ENCODE measurements at places on chromosomes 4 and X.

DNA sequence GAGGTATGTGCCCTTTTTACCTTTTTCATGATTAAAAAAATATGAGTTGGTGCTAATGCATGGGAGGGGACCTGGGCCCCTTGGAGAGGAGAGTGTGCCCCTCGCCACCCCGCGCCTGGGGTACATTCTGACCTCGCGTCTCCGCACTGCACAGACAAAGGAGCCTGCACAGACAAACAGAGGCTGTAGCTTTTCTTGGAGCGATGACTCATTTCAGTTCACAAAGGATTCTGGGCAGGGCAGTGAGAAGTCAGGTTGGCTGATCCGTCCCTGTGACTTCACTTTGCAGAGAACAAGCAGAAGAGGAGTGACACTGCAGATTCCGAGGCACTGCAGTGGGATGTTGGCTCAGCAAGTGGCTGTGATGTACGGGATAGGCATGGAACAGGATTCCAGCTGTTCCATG lies 82.9 kb downstream of the STOX2 start:
- peak; percentile 68 for DNase-seq

- DNase-seq, result no peak
These were observed 4.8 kb downstream of the NOP14 start for GRCh38 chr4:2958446-2958845.

- no peak for DNase-seq
These were observed 595.7 kb upstream of the POU3F4 start for GRCh38 chrX:82912382-82912781.

DNA sequence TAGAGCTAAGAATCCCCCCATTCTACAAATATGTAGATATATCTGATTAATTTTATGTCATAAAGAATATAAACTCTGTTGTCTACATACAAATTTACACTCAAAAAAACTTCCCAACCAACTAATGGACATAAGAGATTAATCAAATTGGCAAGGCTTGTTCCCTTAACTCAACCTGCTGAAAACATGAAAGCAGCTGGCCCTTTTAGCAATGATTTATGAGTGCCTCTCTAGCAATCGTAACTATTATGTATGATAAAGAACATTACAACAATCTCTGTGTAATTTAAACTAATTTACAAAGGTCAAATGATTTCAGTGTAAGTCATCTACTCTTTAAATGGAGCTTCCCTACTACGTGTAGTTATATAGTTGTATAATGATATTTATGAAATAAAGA lies 83.1 kb upstream of the FTHL17 start:
- DNase-seq, result no peak

GRCh38 chr4:183200453-183200852 lies 101.4 kb downstream of the WWC2 start:
- no peak for DNase-seq

- no peak for DNase-seq
These were observed 477.0 kb downstream of the INPP4B start for GRCh38 chr4:142369141-142369540.

DNA sequence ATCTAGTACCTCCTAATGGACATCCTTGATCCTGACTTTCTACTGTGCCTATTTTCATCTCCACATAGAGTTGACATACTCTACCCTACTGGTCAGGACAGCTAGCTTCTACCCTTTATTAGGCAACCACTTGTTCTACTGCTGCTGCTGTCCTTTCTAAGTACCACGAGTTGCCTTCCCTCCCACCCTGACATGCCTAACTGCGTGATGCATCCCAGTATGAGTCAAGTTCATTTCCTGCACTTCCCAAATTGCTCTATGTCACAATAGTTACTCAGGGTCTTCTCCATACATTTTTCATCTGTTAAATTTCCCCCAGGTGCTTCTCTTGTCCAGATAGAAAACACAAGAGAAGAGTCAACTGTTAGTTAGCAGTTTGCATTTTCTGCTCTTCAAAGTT lies 133.4 kb downstream of the TBC1D19 start:
- DNase-seq, result no peak

GRCh38 chr4:38523524-38524448 lies 140.2 kb upstream of the KLF3 start:
- DNase-seq, result peak; percentile 78

GRCh38 chr4:2009651-2010233 lies 968 bp upstream of the NELFA start:
- peak; percentile 36 for DNase-seq

DNA sequence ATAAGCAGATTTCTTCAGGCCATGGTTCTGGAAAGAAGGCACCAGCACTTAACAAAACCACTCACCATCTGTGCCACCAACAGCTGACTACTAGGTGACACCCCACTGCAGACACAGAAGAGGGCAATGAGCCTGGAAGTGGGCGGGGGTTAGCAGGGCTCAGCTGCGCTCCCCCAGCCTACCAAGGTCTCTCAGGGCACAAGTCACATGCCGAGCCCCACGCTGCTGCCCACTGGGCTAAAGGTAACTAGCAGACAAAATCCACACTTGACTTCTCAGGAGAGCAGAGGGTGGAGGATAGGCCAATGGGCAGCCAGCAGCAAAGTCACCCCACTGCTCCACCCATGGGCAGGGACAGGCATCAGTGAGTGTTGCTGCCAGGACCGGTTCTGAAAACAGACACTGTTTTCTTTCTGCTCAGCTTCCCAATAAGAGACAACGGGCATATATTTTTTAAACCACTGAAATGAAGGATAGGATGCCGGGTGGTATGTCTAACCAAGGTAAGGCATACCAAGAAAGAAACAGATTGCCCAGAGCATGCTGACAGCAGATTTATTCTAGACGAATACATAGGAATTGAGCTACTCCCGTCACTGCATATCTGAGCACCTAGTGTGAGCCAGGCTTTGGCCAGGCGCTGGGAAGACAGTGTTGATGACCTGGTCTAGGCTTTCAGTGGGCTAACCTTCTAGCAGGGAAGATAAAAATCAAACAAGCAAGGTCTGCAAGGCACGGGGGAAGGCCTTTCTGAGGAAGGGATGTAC lies 20.1 kb downstream of the ACSL1 start:
- no peak for DNase-seq

DNA sequence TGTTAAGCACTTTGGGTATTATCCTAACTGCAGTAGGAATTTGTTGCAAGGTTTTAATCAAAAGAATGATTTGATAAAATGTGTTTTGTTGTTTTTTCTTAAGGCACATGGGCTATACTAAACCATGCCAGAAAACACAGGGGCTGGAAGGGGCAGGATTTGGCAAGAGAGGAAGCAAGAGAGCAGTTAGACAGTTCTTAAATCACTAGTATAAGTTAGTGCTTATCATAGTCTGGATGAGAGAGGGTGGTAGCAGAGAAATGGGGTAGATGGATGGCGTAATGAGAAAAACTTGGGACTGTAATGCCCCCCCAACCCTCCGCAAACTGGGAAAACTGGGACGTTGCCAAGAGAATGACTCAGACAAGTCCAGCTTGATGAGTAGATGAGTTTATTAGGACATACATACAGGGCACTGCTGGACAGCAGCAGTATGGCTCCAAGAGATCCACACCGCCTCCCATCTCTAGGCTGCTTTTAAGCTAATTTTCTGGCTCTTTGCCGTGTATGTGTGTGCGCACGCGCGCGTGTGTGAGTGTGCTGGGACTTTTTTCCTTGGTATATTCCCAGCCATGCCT lies 151.5 kb downstream of the PDLIM5 start:
- no peak for DNase-seq

DNA sequence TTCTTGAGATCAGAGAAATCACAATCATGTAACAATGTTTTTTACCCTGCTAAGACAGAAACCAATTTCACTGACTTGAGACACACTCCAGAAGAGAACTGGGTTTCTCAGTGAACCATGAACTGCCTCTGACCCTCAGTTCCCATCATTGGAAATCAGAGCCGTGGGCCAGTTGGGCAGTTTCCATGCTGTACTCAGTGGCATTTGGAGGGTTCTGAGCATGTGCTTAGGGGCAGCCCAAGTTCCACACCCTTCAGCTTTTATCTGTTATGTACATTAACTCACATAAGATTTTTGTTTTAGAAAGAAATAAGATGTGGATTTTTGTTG lies 77.9 kb downstream of the BTC start:
- DNase-seq, result no peak

- DNase-seq, result no peak
These were observed 45.6 kb upstream of the GRIA3 start for GRCh38 chrX:123138473-123138872.

DNA sequence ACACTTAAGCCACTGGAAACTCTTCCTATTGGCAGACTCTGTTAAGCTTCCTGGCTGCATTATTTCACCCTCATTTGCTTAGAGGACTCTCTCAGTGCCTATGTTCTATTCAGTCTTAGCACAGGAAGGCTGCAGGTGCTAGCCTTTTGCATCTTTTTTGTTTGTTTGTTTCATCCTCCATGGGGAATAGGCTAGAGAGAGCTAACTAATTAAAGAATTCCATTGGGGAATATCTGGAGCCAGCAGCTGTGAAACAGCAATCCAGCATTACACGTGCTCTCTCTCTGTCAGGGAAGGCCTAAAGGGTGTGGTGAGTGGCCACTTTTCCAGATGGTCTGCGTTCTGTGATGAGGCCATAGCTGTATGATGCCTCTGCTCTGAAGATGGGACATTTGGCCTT lies 633.6 kb downstream of the SPRY1 start:
- no peak for DNase-seq

DNA sequence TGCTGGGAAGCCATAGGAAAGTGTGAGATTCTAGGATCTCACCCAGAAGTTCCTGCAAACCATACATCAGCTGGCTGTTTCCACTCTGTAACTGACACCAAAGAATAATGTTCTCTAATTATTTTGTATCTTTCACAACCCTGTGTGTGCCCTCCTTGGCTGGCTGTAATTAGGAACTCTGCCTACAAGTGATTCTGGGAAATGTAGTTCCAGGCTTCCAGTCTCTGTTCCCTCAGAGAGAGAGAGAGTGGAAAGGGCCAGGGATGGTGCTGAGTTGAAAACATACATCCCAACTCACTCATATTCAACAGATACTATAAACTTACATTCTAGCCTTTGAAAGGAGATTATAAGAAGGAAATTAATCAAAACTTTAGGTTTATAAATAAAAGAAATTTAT lies 57.5 kb upstream of the C1QTNF7 start:
- DNase-seq, result no peak

- DNase-seq, result no peak
These were observed 267.0 kb upstream of the KLF3 start for GRCh38 chr4:38396845-38397547.

DNA sequence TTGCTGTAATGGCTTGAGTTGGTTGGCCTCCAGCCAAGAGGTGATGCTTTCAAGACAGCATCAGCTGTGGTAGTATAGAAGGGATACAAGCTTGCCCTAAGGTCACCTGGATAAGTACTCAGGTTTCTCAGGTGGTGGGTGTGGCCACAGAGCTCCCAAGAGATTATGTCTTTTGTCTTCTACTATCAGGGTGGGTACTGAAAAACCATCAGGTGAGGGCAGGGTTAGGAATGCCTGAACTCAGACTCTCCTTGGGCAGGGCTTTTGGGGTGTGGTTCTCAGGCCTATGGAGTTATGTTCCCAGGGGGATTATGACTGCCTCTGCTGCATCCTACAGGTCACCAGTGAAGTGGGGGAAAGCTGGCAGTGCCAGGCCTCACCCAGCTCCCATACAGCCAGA lies 654.6 kb upstream of the GALNT7 start:
- no peak for DNase-seq

GRCh38 chrX:116277351-116278225 lies 107.0 kb downstream of the AGTR2 start:
- DNase-seq, result no peak

DNA sequence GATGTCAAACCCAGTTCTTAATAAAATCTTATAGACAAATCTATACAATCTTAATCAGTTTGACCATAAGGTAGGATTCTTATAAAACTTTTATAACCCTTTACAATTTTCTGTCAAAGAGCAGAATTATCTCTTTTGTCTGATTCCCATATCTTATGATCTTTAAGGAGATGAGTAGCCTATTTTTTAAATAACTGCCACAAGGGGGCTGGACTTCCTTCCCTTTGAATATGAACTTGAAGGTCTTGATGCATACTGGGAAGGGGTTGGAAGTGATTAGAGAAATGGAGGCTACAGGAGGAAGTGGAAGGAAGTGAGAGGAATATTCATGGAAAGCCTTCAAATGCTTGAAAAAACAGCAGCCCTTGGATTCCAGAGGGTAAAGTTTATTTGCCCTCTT lies 111.1 kb downstream of the APOOL start:
- no peak for DNase-seq

GRCh38 chr4:5619913-5620625 lies 88.3 kb downstream of the EVC2 start:
- DNase-seq, result no peak

GRCh38 chr4:149932188-149932587 lies 116.5 kb upstream of the IQCM start:
- no peak for DNase-seq

DNA sequence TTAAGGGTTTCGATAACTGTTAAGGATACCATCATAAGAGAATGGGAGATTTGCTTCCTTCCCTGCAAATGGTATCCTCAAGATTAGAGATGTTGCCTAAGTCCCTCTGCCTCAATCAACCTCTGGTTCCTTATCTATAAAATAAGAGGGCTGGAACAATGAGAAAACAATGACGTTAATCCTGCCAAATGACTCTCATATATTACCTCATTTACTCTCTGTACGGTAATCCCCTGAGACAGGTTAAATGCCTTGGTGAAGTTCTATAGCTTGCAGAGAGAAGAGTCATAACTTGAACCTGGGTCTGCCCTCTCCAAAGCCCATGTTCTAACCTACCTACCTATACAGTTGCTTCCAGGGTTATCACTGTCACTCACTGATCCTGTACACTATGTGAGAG lies 100.2 kb upstream of the OTUD4 start:
- DNase-seq, result no peak

- DNase-seq, result no peak
These were observed 66.6 kb upstream of the HS3ST1 start for GRCh38 chr4:11495291-11495690.

DNA sequence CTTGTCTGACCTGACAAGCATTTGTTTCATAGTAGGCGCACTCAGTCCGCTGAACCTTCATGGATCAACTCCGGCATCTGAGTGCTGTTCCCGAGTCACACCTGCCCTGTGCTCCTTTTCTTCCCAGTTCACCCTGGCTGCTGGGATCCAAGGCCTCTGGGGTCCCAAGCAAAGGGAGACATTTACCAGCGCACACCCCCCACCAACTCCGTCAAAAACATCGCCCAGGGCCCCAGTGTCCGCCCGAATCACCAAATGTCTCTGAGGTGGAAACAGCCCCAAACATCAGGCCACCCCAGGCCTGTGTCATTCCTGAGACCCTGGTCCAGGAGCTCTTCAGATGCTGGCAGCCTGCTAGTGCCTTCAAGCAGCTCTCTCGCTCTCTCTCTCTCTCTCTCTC lies 5.1 kb downstream of the BLOC1S4 start:
- DNase-seq, result no peak

- DNase-seq, result no peak
These were observed 9.0 kb downstream of the SEC24D start for GRCh38 chr4:118826723-118827444.

DNA sequence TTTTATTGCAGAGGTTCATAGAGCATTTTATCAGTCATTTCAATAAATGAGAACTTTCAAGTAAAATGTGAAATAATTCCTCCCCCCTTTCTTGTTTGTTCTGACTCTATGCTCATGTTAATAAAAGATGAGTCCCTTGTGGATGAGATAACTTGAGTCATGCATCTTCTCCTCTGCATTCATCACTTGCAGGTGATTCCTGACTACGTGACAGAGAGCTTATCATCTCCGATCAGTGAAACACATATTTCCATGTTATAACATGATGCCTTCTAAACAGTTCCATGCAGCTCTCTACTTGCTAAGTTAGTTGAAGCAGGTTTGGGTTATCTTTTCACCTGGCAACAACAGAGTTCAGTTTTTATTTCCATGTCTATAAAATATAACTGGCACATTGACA lies 160.1 kb upstream of the ANKRD50 start:
- no peak for DNase-seq

- no peak for DNase-seq
These were observed 552.3 kb downstream of the PCDH7 start for GRCh38 chr4:31272331-31273061.
